Mesenteric fat pad (tissue), 1 donor: ENCODE measurements at places on chromosomes 6 and 20.

DNA sequence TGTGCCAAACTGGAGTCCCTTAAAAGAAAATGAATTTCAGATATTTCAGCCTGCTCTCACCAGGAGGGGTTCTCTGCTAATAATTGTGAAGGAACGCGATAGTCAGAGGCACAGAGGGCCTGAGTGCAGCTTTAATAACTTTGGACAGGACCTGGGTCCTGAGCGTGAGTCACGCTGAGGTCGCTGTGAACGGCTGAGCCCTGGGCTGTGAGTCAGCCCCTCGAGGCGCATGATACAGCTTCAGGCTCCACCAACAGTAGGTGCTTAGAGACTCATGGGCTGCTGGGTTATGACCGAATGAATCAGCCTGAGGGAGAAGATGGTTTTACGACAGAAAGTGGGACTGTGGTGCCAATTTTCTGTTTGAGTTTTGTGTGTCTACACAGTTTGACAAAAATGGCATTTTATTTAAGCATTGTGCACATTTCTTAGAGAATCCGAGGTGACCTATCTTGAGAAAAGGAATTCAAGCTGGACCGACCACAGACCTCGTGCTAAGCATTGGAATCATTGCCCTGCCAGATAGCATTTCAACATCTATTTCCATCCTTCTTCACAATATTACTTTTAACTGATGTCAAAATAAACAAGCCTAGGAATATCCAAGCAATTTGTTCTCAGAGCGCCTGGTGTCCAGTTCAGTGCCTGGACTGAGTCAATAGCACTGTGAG is 183.0 kb downstream of the THBS2 start:
- no peak for DNase-seq

DNA sequence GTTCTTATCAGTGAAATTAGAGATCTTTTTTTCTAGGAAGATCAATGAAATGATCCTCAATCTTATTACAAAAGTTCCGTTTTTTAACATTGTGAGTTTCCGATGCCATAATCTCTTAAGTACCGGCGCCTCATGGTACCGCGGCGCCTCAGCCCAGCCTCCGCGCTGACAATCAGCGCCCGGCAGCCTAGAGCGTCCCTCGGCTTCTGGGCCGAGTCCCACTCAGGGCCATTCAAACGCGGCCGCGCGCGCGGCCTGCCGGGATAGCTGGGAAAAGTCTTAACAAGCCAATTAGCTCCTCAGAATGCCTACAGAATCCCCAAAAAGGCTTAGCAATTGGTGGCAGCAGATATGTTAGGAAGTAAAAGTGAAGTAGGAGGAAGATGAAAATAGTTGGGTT is 204.8 kb downstream of the ADGB start:
- DNase-seq: no peak

- DNase-seq: no peak
Observed at GRCh38 chr6:129901910-129902309, 40.8 kb upstream of the TMEM244 start.

DNA sequence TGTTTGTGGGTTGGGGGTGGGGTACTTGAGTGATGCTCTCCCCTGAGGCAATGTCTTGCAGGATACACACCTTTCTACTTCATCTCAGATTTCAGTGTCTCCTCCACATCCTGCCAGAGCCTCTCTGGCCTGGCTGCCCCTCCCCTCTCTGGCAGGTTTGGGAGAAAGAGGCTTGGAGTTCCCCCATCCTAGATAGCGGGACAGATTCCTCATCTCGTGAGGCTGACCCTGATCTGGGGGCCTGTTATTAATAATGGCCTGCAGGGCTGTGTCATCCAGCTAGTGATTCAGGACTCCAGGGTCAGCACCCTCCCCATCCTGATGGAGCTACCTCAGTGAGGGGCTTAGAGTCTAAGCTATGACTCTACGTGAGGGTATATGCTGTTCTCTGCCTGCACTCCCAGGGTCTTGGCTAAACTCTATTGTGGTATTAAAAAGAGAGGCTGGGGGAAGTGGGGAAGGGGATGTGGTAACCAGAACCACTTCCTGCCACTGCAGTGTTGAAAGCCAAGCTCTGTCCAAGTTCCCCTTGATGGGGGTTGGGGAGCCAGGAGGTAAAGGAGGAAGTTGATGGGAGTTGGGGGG is 3.7 kb upstream of the MMP9 start:
- DNase-seq: no peak

GRCh38 chr6:80480421-80481157 is 374.1 kb downstream of the BCKDHB start:
- DNase-seq: no peak

- DNase-seq: no peak
Observed at GRCh38 chr6:15380351-15380750, 134.5 kb downstream of the JARID2 start.

DNA sequence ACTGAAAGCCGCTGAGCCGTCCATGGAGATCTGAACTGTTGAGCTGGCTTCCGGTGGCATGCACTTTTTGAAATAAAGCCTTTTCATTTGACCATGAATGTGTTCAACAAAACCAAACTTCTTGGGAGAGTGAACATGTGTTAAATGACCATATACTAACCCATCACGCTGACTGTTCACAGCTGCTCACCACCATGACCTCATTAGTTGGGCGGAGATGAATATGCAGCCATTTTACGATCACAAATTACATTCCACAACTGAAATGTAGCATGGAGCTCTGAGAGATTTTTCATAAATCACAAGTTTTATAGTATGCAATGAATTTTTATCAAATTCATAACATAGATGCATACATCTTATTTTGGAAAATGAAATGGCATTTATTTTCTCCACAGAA is 4.2 kb downstream of the RAMACL start:
- DNase-seq: no peak

- DNase-seq: no peak
Observed at GRCh38 chr6:41442800-41443501, 103.2 kb upstream of the FOXP4 start.

DNA sequence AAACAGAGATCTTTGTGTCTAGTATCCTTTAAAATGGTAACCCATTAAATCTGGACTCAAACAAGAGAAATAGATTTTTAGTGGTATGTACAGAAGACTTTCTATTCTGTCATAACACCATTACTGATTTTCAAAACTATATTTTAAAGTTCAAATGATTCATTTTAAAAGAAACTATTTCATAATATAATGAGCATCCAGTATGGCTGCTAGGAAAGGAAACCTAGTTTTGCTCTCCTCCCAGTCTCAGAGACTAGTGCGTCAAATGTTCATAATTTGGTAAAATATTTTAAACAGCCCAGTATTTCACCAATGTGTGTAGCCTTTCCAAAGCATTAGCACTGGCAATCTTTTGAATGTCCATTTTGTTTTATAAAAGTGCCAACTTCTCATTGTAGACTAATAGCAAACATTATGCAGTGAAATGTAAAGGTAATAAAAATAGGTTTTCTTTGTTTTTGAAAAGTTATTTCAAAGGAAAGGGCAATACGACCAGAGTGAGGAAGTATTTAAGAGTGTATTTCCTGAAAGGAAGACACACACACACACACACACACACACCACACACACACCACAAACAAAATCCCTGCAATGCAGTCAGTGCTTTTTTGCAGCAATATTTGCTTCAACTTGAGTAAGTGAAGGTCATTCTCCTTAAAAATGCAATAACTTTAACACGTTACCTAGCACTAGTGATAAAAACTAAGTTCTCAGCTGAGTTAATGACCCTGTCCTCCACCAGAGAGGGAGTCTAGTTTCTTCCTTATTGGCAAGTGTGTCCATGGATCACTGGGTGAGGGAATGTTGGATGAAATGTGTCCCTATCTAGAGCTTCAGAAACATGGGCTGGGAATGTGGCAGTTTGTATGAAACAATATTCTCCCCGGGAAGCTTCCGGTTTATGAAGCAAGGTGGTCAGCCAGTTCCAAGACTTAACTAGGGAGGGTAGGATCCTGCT is 4.6 kb downstream of the PPP1R3G start:
- DNase-seq: no peak

- DNase-seq: no peak
Observed at GRCh38 chr6:124371974-124372475, 568.4 kb downstream of the NKAIN2 start.

GRCh38 chr6:122604676-122605075 is 5.5 kb upstream of the PKIB start:
- DNase-seq: no peak

DNA sequence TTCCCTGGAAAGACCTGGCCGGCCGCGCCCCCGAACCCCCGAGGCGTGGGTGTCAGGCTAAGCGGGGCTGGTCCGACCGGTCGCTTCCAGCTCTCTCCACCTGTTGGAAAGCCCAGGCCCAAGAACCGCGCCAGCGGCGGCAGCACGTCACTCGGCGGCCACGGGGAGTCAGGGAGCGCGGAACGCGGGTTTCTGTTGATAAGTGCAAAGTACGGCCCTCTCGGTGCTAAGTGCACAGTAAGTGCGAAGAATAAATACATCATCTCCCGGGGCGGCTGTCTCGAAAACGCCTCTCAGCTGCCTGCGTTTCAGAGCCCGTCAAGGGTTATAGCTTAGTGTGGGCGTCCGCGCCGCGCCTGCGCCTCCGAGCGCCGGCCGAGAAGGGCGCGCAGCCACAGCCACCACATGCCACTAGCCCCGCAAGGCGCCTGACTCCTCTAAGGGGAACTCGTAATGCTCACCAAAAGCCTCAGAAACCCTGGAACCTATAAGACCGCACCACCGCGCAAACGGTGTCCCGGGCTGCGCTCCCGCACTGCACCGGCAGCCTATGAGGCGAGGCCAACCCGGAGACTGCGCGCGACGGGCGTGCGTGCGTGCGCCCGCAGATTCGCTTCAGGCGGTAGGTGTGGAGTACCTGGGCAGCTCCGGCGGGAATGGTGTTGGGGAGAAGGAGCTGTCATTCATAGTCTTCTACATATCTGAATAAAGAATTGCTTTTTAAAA is 9.2 kb upstream of the TBX18 start:
- no peak for DNase-seq

DNA sequence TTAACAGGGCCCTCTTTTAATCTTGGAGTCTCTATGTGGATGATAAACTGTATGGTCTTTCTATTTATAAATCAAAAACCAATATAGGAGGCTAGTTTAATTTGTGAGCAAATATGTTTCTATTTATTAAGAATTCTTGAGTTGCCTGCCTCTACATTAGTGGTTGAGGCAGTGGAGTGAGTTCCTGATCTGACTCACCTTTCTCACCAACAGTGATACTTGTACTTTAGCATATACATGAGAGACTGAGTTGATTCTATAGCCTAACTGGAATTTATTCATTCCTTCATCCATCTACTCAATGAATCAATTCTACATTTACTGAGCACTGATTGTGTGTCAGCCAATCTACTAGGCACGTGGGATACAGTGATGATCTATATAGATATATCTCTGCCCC is 126.9 kb downstream of the TRMT11 start:
- no peak for DNase-seq
